ENCODE measurements at places on chromosomes 7 and 10.

- no peak for DNase-seq
Measured at GRCh38 chr7:28328822-28329660, 83.3 kb upstream of the CREB5 start.

DNA sequence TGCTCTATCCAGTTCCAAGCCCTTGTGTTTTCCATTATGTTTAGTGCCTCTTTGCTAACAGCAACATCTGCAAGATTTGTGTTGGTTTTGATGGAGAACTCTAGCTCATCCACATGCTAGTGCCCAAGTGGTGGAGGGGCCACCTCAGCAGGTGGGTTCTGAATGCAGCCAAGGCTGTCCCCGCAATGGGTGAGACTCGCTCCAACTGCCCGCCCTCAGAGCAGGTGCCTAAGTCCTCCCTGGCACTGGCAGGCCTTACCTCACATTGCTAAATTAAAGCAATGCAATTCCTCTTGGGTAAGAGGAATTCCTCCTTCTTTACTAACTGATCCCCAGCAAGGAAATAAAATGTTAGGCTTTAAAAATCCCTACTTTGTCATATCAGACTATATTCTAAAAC is 146.8 kb downstream of the ADCY1 start:
- DNase-seq, result no peak

GRCh38 chr7:33495207-33495606 is 365.8 kb downstream of the BBS9 start:
- peak; percentile 79 for DNase-seq

DNA sequence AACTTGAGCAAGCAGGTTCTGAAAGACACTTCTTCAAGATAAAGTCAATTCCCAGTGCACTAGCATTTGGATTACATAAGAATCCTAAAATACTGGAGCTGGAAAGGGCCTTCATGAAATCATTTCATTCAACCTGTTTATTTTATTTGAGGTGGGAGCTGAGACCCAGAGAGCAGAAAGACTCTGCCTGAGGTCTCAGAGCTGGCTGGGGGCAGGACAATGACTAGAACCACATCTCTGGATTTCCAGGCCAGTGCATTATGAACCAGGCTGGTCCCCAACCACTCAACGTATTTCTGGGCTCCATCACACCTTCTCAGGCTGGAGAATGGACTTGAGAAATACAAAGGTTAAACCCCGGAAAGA is 8.4 kb downstream of the ANXA11 start:
- no peak for DNase-seq

GRCh38 chr7:22765609-22766008 is 38.6 kb downstream of the IL6 start:
- DNase-seq, result no peak

DNA sequence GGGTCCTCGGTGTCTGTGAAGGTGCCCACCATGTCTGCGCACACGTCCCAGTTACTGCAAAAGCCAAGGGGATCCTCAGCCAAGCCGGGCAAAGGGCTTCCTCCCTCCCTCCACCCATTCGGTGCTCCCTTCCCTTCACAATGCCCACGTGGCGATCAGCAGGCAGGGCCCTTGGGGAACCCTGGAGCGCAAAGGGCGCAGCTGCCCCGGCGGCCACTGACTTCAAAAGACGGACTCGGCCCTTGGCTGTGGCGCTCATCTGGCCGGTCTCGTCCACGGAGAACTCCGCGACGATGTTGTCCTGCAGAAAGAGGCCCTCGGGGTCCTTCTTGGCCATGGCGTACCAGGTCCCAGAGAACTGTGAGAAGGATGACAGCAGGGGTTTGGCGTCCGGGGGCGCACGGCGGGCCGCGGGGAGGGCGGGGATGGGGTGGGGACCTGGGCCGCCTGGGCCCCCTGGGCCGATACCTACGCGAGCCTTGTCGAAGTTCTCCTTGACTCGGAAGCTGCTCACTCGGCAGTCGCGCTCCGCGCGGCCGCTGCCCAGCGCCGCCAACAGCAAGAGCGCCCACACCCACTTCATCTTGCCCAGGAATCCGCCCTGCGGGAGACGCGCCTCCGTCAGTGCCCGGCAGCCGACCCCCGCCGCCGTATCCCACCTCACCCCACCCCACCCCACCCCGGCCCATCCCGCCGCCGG is 439 bp downstream of the RBP4 start:
- peak; percentile 50 for DNase-seq

- DNase-seq, result no peak
Measured at GRCh38 chr10:70066190-70066589, 13.5 kb downstream of the MACROH2A2 start.

GRCh38 chr10:71094712-71095390 is 117.5 kb upstream of the UNC5B start:
- no peak for DNase-seq

- DNase-seq, result peak; percentile 9
Measured at GRCh38 chr10:114347241-114347640, 57.1 kb downstream of the AFAP1L2 start.

DNA sequence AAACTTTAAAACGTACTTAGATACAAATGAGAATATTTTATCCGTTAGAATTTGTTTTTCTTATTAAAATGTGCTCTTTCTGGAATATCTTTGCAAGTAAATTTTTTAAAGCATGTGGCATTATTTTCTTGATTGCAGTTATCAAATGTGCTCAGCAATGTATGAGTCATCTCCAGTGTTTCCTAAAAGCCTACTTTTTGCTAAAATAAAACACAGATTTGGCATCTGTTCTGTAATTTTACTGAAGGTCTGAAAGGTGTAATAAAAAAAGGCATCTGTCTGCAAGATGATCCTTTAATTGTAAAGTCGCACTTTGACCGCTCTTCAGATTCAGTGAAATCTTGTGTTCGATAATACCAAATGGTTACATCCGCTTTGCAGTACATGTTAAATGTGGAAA is 3.4 kb downstream of the GNAT3 start:
- DNase-seq, result no peak

DNA sequence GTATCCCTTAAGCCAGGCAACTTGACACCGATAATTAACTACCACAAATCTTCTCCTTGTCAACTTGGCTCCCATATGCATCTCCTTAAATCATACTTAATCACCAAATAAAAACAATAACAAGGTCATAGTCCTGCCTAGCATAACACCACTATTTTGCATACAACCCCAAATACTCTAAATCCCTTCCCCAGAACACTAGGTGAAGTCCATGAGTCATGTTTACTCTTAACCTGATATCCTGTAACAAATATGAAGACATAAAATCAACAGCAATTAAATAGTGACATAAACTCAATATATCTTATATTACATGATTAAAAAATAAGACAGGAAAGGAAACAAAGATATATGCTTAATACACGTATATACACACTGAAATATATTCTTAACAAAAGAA is 362.0 kb downstream of the ETV1 start:
- DNase-seq, result no peak

GRCh38 chr7:149457766-149458165 is 3.1 kb downstream of the ZNF777 start:
- no peak for DNase-seq

DNA sequence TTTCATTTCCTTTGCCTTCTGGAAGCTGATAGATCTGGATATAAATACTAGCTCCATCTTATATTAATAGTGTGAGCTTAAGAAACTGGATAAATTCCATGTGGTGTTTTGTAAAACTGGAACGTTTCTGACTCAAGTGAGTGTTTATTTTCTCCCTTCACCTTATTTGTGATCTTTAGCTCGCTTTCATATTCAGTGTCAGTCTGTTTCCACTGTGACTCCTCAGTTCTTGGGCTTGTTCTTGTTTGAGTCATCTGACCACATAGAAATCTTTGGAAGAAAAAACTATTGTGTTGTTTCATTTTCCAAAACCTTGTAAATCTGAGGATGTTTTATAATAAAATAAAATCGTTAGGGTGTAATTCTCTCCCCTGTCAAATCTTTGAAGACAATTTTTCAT is 186.4 kb downstream of the POLR1F start:
- DNase-seq, result peak; percentile 67

GRCh38 chr7:11776039-11776438 is 56.0 kb downstream of the THSD7A start:
- no peak for DNase-seq

- DNase-seq, result no peak
Measured at GRCh38 chr10:82294874-82295378, 419.9 kb downstream of the NRG3 start.

GRCh38 chr10:21314906-21315644 is 210.4 kb downstream of the SKIDA1 start:
- no peak for DNase-seq

GRCh38 chr7:32905175-32905662 is 13.7 kb upstream of the KBTBD2 start:
- peak; percentile 80 for DNase-seq

Measured in fibroblast of skin of scalp (primary cell).